Urinary bladder (tissue), 4 donors: ENCODE measurements at places on chromosomes 16 and 17. TPM values are rescaled to one million over a fixed set of nuclear protein-coding genes. Genes with fewer than 3 reads are reported as not detected.

Gene DNAI2
- total RNA-seq = not detected

Gene GPRC5B
- total RNA-seq = 14.5 TPM

Gene CA5A
- not detected for total RNA-seq

Gene KRT14
- not detected for total RNA-seq

Gene SLC13A2
- not detected for total RNA-seq

Gene TERB1
- total RNA-seq = not detected

Gene CTRB2
- not detected for total RNA-seq
